Peyer's patch (tissue), 4 donors: ENCODE measurements at places on chromosomes 1 and 21. TPM values are rescaled to one million over a fixed set of nuclear protein-coding genes. Genes with fewer than 3 reads are reported as not detected.
A peak's percentile ranks its signal among the peaks of the same experiment; 100 is the strongest.

- peak; percentile 51 for DNase-seq
These were observed 2.9 kb upstream of the TFF3 start for GRCh38 chr21:42317826-42318746.

DNA sequence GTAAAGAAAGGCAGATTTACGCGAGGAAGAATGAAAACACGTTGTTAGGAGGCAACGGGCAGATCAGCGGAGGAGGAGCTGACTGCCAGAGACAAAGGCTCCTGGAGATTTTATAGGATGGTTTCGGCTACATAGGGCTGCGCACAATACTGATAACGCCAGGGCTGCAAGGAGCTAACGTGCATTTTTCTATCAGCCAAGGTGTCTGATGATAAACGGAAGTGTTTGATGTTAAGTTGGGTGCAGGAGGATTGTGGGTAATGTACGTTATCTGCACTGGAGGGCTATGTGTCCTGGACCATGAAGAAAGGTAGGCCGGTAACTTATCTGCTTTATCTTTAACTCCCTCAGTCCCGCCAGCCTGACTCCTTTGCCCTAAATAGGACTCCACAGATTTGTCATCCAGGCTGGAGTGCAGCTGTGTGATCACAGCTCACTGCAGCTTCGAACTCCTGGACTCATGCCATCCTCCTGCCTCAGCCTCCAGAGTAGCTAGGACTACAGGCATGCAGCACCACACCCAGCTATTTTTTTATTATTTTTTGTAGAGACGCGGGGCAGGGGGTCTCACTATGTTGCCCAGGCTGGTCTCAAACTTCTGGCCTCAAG, 29.6 kb downstream of the SETD4 start:
- DNase-seq = no peak

GRCh38 chr21:46569081-46569480, 35.8 kb downstream of the S100B start:
- DNase-seq = no peak

DNA sequence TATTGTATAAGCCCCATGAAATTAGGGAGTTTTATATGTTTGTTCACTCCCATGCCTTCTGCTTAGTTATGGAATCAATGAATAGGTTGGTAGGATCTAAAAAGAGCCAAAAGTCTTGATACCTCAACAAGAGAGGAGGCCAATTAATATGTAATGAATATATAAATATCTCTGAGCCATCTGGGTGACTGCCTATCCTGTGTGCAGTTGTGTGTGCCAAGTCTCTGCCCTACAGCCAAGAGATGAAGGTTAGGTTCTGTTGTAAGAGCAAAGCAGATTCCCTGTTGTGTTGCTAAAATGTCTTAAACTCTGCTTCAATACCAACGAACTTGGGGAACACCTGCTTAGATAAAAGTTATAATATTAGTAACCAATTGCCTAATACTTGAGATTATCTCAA, 61.8 kb upstream of the GORAB start:
- DNase-seq = no peak

DNA sequence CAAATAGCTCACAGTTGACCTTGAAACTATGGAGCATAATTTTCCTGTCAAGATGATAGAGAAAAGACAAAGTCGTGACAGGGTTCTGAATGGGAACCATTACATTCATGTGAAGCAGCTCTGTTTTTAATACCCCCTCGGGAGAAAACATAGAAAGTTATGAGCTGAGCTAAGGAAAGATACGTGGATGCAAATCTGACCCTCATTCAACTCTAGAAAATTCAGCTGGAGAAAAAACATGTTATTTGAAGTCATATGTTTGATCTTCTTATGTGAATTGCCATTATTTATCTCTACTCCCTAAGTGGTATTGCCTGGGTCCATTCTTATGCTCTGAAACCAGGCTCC, 48.0 kb upstream of the LRRC52 start:
- DNase-seq = no peak

GRCh38 chr1:89812992-89813391, 7.8 kb upstream of the LRRC8D start:
- DNase-seq = no peak

- no peak for DNase-seq
These were observed 123.2 kb upstream of the TNFSF4 start for GRCh38 chr1:173330149-173330951.

GRCh38 chr1:78419309-78419708, 71.5 kb upstream of the PTGFR start:
- no peak for DNase-seq

DNA sequence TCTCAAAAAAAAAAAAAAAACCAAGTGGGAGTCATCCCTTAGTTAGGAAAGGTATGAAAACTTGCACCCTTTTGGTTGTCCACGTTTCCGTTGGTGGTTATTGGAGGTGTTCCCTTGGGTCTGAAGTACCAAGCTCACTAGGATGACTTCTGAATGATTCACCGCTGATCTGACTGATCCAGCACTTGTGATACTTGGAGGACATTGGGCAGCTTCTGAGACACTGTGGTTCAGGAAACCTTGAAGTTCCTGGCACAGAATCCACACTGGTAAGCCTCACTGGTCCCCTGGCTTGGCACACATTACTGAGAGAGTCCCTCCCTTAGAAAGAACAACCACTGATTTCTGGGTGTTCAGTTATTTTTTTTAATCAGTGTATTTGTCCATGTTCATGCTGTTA, 91.9 kb downstream of the RYR2 start:
- no peak for DNase-seq

GRCh38 chr1:153735090-153735420, 7.2 kb downstream of the INTS3 start:
- DNase-seq = no peak

- no peak for DNase-seq
These were observed 1807.8 kb downstream of the BRINP3 start for GRCh38 chr1:188669728-188670382.

DNA sequence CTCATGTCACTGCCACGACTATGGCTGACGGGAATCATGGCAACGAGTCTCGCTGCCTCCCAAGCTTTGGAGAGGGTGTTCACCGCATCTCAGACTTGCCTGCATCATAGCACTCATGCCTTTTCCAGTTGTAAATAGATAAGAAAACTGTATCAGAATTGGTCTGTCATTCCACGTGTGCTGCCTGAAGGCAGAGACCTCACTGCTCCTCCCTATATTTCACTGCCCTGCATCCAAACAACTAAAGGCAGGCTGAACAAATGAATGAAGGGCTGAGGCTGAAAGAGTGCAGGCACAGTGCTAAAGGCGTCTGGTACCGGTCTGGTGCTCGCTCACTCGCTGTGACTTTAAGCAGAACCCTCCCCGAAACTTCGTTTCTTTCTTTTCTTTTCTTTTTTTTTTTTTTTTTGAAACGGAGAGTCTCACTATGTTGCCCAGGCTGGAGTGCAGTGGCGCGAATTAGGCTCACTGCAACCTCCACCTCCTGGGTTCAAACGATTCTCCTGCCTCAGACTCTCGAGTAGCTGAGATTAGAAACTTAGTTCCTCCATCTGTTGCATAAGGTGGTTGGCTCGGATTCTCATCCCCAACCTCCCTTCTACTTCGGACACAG, 542 bp downstream of the EIF2B3 start:
- no peak for DNase-seq

The HTR6 gene
- total RNA-seq = 0.88 TPM

The YTHDF2 gene
- total RNA-seq = 36.3 TPM

The SLAMF8 gene
- total RNA-seq = 2.7 TPM

The ATAD3C gene
- total RNA-seq = not detected

The ADGRB2 gene
- 19.4 TPM for total RNA-seq

The FYB2 gene
- total RNA-seq = 6.7 TPM

The FCRL6 gene
- not detected for total RNA-seq

The LINGO4 gene
- total RNA-seq = not detected

The TFF1 gene
- total RNA-seq = not detected

The CA6 gene
- total RNA-seq = not detected
